ENCODE measurements at places on chromosomes 2 and 18.

DNA sequence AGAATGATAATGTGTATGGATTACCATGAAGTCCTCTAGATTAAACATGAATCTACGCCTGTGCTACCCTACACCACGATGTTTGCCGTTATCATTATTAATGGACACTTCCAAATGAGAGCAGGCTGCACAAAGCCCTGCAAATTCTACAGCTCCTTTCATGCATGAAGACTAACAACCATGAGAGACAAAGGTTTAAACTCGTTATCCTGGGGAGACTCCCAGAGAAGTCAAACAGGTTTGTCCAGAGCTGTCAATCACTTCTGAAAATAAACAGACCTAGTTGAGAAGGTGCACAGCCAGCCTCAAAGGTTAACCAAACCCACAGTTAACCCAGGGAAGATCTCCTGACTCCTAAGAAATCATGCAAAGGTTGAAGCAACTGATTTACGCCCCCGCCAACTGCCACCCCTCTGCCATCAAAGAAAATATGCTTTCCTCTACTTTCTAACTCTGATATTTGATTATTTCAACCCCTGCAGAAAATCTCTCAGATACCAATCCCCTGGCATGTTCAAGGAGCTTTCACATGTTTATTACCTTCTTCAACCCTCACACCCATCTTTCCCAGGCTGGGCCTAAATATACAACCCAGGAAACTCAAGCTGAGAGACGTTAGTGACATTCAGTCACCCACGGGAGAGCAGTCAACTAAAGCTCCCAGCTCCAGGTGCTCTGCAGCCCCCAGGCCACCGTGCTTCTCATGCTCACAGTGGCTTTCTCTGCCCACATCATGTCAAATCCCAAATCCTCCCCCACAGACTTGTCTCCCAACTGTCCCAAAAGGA is 35.9 kb downstream of the MYO5B start:
- no peak for DNase-seq

DNA sequence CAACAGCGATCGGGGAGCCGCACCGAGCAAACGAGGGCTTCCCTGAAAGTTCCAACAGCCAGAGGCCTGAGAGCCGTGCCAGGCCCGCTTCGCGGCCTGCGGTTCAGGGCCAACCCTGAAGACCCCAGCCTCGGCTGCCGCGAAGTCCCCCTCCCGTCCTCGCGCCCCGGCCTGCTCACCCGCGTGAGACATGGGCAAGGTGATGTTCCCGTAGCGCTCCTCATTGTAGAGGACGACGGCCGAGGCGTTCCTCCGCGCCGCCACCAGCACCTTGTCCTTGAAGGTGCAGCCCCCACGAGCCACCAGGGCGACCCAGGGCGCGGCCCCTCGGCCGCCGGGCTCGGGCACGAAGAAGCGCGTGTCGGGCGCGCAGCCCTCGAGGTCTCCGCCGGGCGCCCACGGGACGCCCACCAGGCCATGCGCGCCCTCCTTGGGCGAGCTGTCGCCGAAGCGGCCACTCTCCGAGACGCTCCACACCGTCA is 510 bp downstream of the RNF149 start:
- no peak for DNase-seq

DNA sequence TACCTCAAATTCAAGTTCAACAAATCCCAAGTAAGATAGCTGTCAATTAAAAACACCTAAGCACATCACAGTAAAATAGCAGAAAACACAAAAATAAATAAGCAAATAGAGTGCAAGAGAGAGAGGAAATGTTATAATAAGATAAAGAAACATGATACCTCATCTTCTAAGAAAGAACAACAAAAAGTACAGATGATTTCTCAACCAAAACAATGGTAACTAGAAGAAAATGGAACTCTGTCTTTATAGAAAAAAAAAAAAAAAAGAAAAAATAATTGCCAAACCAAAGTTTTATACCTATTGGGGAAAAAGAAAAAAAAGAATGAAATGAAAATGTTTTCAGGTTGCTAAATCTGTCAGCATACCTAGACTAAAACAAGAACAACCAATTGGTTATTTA is 1253.5 kb upstream of the CDH2 start:
- no peak for DNase-seq

DNA sequence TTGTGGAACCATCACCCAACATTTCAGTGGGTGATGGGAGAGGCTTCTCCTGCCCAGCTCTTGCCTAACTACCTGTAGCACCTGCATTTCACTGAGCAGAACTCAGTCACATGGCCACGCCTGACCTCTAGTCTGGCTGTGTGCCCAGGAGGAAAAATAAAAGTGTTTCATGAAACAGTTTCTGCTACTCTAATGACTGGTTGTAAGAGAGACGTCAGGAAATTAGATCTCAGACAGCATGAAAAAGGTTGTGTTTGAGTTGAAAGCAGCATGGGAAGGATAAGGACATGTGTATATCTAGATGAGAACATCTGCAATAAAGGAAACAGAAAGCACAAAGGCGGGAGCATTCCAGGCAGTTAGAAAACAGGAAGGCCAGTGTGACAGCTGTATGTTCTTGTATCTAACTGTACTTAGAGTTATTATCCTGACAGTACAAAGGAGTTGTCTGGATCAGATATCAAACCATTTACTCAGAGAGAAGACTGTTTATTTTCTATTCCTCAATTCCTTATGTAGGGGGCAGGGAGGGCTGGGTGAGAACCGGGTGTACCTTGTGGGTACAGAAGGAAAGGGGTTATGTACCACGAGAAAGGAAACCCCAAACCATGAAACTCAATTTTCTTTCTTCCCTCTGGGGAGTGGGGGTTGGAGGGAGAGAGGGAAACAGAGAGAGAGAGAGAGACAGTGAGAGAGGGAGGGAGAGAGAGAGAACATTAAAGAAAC is 307.4 kb upstream of the VWC2L start:
- no peak for DNase-seq

DNA sequence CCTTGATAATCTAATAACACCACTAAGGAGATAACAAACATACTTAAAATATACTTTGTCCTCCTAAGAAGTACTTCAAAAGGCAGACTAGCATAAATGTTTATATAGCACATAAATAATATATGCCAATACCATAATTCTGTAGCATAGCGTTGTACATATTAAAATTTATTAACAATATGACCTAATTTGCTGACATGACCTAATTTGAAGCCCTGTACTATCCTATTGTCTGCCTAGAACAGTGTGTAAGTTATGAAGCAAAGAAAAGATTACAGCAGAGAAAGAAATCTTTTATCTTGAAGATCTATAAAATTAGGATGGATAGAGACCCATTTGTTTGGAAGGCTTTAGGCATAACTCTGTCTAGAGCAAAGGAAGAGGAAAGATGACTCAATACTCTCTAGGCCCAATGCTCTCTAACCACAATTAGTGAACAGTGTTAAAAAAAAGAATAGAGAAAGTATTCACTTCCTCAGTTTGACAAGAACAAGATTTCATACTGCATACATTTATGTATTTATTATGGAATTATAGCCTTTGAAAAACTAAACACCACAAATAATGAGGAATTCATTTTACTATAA is 231.3 kb downstream of the ZRANB3 start:
- peak; percentile 20 for DNase-seq

GRCh38 chr2:173151671-173152401 is 76.2 kb downstream of the MAP3K20 start:
- no peak for DNase-seq

DNA sequence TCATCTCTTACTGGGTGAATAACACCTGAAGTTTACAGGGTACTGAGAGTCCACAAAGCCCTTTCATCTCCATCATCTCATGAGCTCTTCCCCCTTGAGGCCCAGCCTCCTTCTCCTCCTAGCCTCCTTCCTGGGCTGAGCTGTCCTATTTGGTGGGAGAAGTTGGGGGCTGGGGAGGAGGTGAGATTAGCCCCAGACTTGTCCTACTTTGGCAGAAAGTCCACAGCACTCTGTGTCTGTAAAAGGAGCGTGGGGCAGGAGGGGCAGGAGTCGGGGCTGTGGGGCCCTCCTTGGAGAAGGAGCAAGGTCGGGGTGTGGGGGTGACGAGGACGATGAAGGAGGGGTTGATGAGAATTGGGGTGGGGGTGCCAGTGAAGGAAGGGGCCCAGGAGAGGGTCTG is 10.0 kb upstream of the DES start:
- DNase-seq, result no peak

DNA sequence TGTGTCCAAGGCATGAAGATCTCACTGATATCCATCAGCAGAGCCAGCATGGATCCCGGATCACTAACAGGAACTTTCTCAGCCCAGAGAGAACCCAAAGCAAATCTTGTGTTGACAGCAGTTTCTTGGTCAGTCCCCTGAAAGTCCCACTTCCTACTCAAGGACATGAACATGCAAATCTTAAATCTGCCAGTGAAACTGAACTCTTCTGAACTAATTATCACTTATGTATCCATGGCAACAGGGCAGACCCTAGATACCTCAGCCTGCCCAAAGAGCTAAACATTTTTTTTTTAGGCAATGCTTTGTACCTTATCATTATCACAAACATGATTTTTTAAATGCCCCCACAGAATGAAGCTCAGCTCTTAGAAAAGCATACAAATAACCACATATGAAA is 127.8 kb upstream of the DDX18 start:
- DNase-seq, result no peak

DNA sequence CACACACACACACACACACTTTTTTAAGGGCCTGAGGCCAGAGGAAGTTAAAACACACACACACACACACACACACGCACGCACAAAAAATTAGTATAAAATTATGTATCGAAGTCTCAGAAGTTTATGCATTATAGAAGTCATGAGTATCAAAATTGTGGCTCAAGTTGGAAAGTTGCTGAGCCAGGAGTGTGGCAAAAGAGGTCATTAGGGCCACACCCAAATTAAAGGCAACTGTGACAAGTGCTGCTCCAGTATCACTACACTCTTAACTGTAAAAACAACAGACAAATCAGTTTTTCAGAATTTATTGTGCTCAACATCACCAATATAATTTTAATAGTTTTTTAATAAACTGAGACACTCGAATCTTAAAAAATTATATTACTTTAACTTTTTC is 36.9 kb downstream of the YWHAQ start:
- DNase-seq, result no peak

DNA sequence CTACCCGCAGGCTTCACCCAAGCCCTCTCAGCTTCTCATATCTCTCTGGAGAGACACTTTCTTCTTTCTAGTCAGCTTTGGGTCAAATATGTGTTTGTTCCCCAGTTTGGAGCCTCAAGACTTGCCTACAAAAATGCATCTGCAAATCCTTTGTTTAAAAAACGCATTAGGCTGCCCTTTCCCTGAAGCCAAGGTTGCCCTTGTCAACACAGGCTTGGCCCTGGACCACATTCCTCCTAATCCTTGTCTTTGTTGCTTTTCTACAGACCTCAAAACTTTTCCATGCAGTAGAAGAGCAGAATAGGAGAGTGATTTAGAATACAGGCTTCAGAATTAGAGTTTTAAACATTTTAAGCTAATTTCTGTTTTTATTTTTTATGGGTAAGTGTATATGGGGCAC is 307.8 kb downstream of the NAPG start:
- DNase-seq, result no peak

- no peak for DNase-seq
Measured at GRCh38 chr2:196954001-196954400, 27.5 kb upstream of the PGAP1 start.

- DNase-seq, result no peak
Measured at GRCh38 chr2:148103946-148104345, 83.1 kb downstream of the MBD5 start.

DNA sequence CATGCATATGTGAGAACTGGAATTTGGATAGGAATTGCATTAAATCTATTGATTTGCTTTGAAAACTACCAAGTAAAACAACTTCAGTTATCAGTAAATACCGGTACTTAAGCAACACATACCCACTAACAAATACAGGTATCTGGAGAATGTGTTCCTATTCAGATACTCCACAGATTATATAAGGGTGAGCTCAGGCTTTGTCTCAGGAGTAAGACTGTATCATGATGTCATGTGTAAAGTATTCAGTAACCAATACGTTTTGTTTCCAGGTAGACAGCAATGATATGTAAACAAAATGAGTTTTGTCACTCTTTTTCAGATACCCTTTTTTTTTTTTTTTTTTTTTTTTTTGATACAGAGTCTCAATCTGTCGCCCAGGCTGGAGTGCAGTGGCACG is 74.8 kb downstream of the DSC3 start:
- no peak for DNase-seq

DNA sequence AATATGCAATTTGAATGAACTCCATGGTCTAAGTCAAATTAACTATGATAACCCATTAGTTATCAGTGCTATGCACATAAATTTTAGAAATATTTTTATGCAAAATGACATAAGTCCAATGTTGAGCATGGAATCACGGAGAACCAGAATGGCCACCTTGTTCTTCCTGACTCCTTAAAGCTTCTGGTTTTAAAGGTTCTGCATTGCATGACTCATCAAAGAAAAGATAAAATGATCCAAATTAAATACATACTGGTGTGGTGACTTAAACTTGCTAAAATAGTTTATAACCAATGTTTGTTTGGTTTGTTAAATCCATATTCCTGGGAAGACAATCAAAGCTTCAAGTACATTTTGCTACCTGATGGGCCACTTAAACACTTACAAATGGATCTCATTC is 1146.9 kb upstream of the NRXN1 start:
- no peak for DNase-seq

DNA sequence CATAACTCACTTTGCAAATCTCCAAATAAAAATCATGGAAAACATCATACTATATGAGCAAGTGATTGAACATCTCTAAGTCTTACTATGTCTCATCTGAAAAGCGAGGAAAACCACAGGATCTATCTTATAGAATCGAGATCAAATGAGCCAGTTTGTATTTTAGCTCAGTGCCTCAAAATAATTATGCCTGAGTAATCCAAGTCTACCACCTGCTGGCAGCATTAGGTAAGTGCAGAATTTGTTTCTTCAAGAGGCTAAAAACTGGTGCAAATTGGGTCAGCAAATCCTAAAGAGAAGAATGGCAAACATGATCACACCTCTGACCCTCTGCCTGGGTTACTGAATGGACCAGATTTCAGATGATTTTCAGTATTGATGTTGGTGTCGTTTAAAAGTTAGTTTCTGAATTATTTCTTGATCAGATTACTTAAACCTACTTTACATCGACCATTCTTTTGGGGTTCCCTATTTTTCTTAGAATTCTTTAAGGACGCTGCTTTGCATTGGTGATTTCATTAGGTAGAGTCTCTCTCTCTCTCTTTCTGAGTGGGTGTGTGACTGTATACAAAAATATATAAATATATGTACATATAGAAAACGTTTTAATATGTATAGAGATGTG is 12.7 kb upstream of the FHOD3 start:
- DNase-seq, result peak; percentile 20
